ENCODE measurements at places on chromosomes 4 and X.

GRCh38 chr4:138039010-138039409, 203.1 kb downstream of the SLC7A11 start:
- no peak for DNase-seq

- DNase-seq, result peak; percentile 65
Measured at GRCh38 chrX:137051978-137052642, 18.3 kb upstream of the GPR101 start.

- no peak for DNase-seq
Measured at GRCh38 chr4:5955201-5955821, 62.4 kb upstream of the CRMP1 start.

DNA sequence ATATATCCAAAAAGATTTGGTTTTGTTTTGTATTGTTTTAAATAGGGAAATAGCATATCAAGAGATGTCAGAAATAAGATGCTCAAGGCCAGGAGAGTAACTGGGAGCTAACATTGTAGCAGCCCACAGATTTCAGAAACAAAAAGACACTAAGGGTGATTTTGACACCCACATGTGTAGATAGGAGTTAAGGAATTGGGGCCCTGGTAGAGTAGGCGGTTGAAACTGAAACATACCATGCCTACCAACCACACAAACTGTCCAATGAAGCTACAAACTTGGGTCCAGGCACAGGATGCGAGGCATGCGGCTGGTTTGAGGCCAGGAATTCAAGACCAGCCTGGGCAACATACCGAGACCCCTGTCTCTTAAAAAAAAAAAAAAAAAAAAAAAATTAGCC, 6.3 kb upstream of the HSPA4L start:
- DNase-seq, result no peak

Data from G401 (cell line).